ENCODE measurements at places on chromosomes 5 and 9. TPM values are rescaled to one million over a fixed set of nuclear protein-coding genes. Genes with fewer than 3 reads are reported as not detected.
A peak's percentile ranks its signal among the peaks of the same experiment; 100 is the strongest.

DNA sequence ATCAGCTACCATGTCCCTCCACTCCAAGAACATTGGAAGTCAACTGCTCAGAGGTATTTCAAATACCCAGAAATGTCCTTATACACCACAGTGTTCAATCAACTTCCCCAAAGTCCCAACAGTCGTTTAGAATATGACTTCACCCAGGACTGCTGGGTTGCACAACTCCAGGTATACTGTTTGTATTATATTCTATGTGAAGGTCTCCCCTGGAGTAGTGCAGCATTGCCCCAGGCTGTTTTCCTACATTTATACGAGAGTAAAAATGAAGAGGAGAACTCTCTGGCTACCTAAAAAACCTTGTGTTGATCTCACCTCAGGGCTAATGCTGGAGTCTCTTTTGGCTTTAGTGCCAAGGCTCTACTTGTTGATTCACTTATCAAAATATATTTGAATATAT is 183.6 kb upstream of the MAP3K1 start:
- no peak for DNase-seq

- DNase-seq = no peak
These were observed 516.1 kb downstream of the EFNA5 start for GRCh38 chr5:107154593-107154992.

DNA sequence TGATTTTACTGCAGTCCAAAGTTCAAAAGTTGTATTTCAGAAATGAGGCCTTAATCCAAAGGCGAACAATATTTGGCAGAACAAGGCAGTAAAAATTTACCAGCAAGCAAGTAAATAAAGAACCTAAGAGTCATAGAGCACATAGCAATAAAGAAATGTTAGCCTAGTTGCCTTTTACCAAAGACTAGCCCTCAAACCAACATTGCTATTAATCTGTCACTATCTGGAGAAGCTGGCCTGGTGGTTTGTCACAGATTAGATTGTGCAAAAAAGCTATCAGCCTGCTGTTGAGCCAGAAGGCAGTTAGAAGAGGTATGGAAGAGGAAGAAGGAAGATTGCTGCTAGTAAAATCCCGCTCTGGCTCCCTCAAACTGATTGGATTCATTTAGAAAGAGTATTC is 304.7 kb upstream of the KLF4 start:
- no peak for DNase-seq

GRCh38 chr9:23850690-23851629 is 24.9 kb upstream of the ELAVL2 start:
- no peak for DNase-seq

DNA sequence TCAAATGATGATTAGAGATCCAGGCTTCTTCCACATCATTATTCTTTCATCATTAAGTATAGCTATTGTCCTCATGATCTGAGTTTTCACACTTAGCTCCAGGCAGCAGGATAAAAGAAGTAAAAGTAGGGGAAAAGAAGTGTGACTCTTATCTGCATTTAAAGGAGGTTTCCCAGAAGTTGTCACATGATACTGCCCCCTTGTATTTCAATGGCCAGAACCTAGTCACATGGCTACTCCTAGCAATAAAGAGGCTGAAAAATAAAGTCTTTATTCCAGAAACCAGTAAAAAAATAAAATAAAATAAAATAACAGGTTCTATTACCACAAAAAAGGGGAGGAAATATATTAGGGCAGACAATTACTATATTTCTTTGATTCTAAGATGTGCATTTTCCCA is 5.3 kb upstream of the NDUFS4 start:
- no peak for DNase-seq

- DNase-seq = peak; percentile 95
These were observed 261.4 kb upstream of the KLF4 start for GRCh38 chr9:107750741-107751566.

DNA sequence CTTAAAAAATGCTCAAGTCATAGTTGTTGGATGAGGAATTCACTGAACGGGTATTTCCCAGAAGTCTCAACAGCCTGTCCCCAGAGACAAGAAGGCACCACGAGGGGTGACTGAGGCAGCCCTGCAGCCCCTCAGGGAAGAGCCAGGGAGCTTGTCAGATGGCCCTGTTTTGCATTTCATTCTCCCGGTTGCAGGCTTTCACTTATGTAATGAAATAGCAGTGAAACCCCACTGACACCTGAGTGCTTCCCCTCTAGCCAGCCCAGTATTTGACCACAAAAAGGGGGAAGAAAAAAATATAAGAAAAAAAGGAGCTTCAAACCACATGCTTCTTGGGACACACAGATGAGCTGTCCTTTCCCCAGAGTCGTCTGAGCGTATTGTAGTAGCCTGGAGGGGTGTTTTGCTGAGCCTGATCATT is 75.3 kb upstream of the IL12B start:
- DNase-seq = no peak

DNA sequence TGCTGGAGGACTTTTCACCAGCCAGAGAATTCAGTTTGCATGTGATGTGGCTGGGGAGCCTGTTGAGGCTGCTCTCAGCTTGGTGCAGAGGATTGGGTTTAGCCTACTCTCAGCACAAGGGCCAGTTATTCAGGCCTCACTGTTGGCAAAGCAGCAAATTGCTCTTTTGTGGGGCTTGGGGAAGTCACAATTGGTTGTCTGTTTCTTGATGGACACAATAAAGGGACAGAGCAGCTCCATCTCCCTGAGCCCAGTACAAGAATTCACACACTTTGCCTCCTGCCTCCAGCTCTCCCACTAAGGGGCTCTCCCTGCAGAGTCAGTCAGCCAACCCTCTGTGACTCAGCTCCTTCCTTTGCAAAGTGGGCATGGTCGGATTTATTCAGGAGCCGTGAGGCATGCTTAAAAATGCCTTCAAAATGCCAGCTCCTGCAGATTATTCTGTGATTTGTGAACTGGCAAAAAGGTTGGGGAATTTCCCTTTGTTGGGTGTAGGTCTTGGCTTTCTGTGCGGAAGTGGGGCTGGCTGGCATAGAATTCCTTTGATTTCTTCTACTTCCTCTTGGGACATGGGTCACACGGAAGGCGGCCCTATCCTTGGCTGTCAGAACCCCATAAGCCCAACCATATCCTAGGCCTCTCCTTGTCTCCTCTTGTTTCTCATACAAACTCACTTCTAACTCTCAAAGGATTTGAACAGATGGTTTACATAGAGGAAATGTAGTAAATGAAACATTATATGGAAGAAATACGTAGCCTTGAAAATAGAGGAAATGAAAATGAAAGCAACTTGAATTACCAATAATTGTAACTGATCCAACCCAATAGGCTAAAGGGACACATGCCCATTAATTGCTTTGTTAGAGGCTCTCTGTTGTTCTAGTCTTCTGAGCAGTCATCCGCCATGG is 118.7 kb upstream of the CD180 start:
- DNase-seq = no peak

GRCh38 chr5:35617435-35618303 is at the start of gene SPEF2:
TSS of gene SPEF2 (plus strand) at chr5:35617863. CDS start at chr5:35617998, 135 bp downstream.
- DNase-seq = peak; percentile 83

DNA sequence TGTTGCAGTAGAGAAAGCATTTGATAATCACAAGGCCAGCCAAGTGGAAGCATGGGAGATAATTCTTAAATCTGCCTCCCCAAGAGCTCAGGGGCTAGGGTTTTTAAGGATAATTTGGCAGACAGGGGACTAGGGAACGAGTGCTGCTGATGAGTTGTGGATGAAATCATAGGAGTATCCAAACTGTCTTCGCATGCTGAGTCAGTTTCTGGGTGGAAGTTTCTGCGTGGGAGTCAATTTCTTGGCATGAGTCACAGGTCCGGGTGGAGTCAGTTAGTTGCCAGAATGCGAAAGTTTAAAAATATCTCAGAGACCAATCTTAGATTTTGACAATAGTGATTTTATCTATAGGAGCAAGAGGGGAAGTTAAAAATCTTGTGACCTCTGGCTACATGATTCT is 112.6 kb downstream of the TMC1 start:
- no peak for DNase-seq

The PCAT7 gene
- not detected for total RNA-seq

The PCDHB14 gene
- total RNA-seq = 14.7 TPM

The FAM174A gene
- total RNA-seq = 20.9 TPM

The RNF130 gene
- 71.7 TPM for total RNA-seq
